ENCODE measurements at places on chromosomes 2 and 18. TPM values are rescaled to one million over a fixed set of nuclear protein-coding genes. Genes with fewer than 3 reads are reported as not detected.

- peak overlapping the region; percentile 85 for H3K27ac ChIP-seq
- DNase-seq = no peak
- peaks cover 22% of the 10 kb centered on the region for H3K4me1 ChIP-seq
- peak overlapping the region; percentile 65 for H3K4me3 ChIP-seq
- H3K27me3 ChIP-seq = no peaks in the 10 kb centered on the region
Observed at GRCh38 chr2:30145826-30146336, 926 bp upstream of the YPEL5 start.

DNA sequence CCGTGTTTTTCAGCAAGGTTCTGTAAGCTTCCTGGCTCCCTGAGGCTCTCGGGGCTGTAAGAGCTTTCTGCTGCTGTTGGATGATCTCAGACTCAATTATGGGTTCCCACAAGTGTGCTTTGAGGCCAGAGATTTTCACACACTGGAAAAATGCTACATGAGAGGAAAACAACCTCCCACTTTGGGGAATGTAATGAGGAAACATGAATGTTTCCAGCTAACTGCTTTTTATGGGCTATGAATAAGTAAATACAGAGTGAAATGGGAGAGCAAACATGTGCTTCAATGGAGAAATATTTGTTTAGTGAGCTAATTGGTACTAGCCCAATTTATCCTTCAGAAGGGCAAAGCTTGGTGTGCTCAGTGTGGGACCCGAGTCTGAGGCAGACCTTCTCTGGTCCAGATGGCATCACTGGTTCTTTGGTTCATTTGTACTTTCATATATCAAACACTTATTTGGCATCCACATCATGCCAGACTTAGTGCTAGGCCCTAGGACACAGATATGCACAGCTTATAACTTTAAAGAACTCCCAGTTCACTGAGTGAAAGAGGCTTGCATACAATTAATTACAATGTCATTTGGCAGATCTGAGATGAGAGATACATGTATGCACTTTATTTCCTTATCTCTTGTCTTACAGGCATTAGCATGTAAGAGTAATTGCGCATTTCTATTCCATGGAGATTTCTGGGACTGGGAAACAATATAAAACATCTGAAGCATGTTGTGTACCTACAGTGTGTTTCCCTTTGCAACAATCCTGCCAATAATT is 248.8 kb downstream of the RDH14 start:
- no peak overlapping the region for H3K27ac ChIP-seq
- no peak for DNase-seq
- H3K4me3 ChIP-seq = no peak overlapping the region
- peaks cover 3% of the 10 kb centered on the region for H3K4me1 ChIP-seq

DNA sequence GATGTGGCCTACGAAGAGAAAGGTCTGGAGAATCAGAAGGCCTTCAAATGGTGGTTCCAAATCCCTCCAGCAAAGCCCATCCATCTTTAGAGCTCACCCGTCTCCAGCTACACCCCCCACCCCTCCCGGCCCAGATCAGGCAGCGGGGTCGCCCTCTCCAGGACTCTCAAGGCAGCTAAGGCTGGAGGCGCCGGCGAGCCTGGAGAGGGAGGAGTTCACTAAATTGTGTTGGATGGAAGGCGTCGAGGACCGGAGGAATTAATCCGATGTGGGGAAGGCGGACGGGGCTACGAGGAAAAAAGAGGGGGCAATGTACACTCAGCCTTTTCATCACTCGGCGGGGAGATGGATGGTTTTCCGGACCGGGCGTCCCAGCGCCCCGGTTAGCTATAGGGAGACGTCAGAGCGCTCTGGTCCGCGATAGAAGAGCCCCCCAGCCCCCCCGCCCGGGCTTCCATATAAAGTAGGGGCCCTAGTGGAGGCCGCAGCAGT is at the start of gene GRP:
Gene GRP (plus strand): TSS at position 487 of the 492 bp plus-strand sequence. CDS start 108 bp downstream, outside the sequence.
- no peak within 1 kb of the TSS for H3K27ac ChIP-seq
- H3K4me3 ChIP-seq = no peak within 1 kb of the TSS
- no peaks in the 10 kb centered on the region for H3K36me3 ChIP-seq

DNA sequence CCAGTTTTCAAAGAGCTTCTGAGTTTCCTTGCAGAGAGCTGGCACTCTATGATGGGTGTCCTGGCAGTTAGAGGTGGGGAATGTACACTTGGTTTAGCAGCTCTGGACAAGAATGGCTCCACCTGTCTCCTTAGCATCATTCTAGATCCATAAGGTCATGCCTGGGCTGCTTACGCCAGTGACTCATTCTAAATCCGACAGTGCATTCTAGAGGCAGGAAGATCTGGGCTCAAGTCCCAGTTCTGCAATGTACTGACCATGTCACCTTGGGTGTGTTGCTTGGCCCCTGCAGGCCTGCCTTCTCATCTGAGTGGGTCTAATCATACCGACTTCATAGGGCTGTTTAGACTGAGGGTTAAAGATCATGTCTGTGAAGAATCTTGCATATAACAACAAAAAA is 46.5 kb downstream of the PTGR3 start:
- DNase-seq = no peak
- no peaks in the 10 kb centered on the region for H3K36me3 ChIP-seq
- no peak overlapping the region for H3K4me3 ChIP-seq

DNA sequence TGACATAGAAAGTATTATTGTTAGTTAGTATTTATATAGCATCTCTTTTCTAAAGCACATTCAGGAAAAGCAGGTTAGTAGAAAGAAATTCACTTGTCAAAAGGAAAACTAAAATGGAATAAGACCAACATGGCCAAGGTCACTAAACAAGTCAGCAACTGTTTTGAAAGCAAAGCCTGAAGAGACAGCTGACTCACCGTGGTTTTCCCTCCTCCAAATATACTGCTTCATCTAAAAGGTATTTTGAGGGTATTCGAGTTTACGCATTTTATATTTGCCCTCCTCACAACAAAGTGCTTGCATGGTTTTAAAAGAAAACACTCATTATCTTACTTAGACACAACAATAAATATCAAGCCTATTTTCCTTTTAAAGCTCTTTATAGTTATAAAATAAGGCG is 24.0 kb downstream of the ZNF385B start:
- no peak overlapping the region for H3K27ac ChIP-seq
- DNase-seq = no peak
- no peaks in the 10 kb centered on the region for H3K36me3 ChIP-seq
- no peaks in the 10 kb centered on the region for H3K4me1 ChIP-seq
- no peaks in the 10 kb centered on the region for H3K27me3 ChIP-seq
- no peak overlapping the region for H3K4me3 ChIP-seq

- no peaks in the 10 kb centered on the region for H3K36me3 ChIP-seq
- H3K4me3 ChIP-seq = peak overlapping the region; percentile 70
- no peaks in the 10 kb centered on the region for H3K4me1 ChIP-seq
- no peak for DNase-seq
Observed at GRCh38 chr2:118310681-118311429, 222.6 kb downstream of the INSIG2 start.

DNA sequence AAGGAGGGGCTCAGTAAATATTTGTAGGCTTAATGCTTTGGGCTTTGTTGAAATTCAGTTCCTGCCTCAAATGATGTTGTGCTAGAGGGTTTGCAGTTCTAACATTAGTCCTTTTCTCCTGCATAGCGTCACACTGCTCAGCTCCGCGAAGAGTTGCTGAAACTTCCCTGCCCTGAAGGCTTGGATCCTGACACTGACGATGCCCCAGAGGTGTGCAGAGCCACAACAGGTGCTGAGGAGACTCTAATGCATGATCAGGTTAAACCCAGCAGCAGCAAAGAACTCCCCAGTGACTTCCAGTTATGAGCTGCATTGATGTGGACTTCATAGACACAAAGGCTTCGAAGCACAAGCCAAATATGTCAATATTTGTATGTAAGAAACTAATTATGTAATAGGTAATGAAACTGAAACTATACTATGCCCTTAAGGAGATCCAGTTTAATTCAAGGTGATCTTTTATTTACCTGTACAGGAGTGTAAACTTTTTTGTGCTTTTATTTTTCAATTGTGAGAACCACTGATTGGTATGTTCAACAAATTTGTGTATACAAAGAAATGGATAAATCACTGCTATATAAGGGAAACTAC is 10.2 kb upstream of the TTC27 start:
- no peaks in the 10 kb centered on the region for H3K27me3 ChIP-seq
- H3K36me3 ChIP-seq = peaks cover 41% of the 10 kb centered on the region
- H3K4me3 ChIP-seq = no peak overlapping the region
- DNase-seq = no peak

DNA sequence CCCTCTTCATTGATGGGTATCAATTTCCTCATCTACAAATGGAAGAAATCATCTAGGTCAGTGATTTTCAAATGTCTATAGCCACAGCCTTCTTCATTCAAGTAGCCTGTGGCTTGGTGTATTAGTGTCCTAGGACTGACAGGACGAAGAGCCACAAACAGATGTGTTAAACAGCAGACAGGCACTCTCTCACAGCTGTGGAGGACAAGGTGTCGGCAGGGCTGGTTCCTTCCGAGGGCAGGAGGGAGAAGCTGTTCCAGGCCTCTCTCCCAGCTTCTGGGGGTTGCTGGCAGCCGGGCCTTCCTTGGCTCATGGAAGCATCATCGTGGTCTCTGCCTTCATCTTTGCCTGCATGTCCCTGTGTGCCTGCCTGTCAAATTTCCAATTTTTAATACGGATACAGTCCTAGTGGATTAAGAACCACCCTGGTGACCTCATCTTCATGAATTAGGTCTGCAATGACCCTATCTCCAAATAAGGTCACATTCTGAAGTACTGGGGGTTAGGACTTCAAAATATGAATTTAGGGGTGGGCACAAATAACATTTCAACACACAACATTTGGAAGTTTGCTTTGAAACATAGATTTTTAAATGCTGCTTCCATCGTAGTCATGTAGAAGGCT is 86.5 kb downstream of the PTGR3 start:
- no peak overlapping the region for H3K4me3 ChIP-seq
- no peaks in the 10 kb centered on the region for H3K27me3 ChIP-seq
- DNase-seq = no peak
- H3K36me3 ChIP-seq = no peaks in the 10 kb centered on the region

- H3K4me1 ChIP-seq = no peaks in the 10 kb centered on the region
- no peak for DNase-seq
- H3K27me3 ChIP-seq = no peaks in the 10 kb centered on the region
- H3K4me3 ChIP-seq = no peak overlapping the region
Observed at GRCh38 chr18:6327895-6328620, 86.7 kb downstream of the L3MBTL4 start.

DNA sequence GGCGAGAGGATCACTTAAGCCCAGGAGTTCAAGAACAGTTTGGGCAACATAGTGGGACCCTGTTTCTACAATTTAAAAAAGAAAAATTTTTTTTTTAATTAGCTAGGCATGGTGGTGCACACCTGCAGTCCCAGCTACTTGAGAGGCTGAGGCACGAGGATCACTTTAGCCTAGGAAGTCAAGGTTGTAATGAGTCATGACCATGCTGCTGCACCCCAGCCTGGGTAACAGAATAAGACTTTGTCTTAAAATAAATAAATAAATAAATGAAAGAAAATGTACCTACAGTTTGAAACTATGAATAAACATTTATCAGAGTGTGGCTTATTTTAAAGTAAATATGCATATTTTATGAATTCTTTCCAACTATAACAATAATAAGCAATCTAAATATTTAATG is 16.7 kb downstream of the PDE1A start:
- no peaks in the 10 kb centered on the region for H3K27me3 ChIP-seq
- no peak overlapping the region for H3K4me3 ChIP-seq
- no peak overlapping the region for H3K27ac ChIP-seq
- peaks cover 11% of the 10 kb centered on the region for H3K4me1 ChIP-seq
- no peak for DNase-seq
- H3K36me3 ChIP-seq = no peaks in the 10 kb centered on the region

DNA sequence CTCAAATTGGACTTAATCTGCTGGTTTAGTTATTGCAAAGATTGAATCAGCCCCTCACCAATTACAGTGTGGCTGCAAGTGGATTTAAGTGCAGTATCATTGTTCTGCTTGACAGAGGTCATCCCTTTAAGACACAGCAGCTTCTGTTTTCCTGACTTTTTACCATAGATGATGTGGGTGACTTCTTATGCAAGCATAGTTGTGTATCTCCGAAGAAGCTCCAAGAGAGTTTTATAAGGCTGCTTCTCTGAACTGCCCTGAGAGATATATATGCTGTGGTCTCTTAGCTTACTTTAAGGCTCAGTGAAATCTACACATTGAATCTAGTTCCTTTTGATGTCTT is 3.5 kb downstream of the TRIB2 start:
- no peaks in the 10 kb centered on the region for H3K27me3 ChIP-seq
- peaks cover 15% of the 10 kb centered on the region for H3K4me1 ChIP-seq
- H3K27ac ChIP-seq = no peak overlapping the region
- peaks cover 13% of the 10 kb centered on the region for H3K36me3 ChIP-seq
- H3K4me3 ChIP-seq = peak overlapping the region; percentile 91

DNA sequence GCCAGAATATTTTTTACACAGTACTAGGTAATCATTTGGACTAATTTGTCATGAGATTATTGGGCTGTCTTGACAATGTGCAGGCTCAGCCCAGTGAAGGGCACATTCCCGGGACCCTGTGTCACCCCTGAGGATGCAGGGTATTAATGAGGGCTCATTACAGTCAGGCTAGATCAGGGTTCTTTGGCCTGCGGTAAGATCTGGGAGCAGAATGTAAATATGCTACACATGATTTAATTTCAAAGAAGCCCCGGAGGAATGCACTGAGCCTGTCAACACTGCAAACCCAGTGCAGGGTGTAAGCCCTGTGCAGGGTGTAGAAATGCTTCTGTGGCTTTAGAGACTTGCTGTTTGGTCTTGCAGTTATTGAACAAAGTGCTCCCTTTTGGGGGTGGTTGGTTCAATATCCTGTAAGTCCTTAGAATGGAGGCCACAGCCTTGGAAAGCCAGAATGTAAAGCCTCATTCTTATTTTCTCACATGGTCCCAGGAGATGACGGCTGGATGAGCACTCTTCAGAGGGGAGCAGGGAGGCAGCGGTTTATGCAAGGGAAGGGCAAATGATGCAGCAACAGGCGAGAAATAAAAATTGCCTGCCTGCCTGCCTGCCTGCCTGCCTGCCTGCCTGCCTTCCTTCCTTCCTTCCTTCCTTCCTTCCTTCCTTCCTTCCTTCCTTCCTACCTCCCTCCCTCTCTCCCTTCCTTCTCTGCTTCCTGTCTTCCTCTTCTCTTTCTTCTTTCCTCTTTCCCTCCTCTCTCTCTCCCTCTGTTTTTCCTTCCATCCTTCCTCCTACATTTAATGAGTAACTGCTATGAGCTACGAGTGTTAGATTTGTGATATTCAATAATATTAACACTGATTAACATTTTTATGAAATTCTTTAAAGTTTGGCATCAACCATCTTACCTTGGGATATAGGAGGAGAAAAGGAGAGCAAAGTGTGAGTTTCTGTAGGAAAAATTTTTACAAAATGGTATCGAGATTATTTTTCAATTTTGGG is 148.8 kb downstream of the VAPA start:
- no peak for DNase-seq
- no peaks in the 10 kb centered on the region for H3K36me3 ChIP-seq
- H3K27me3 ChIP-seq = no peaks in the 10 kb centered on the region
- peaks cover 6% of the 10 kb centered on the region for H3K4me1 ChIP-seq

SEC11C gene
- total RNA-seq = 6.2 TPM

IMPA2 gene
- total RNA-seq = 43.4 TPM

OSBPL6 gene
- total RNA-seq = 1.4 TPM

EVX2 gene
- total RNA-seq = not detected

C2orf78 gene
- not detected for total RNA-seq

SPATS2L gene
- 36.6 TPM for total RNA-seq
